ENCODE measurements at places on chromosomes 5 and 9. TPM values are rescaled to one million over a fixed set of nuclear protein-coding genes. Genes with fewer than 3 reads are reported as not detected.

- no peak for DNase-seq
These were observed 63.5 kb downstream of the CEMIP2 start for GRCh38 chr9:71704796-71705195.

DNA sequence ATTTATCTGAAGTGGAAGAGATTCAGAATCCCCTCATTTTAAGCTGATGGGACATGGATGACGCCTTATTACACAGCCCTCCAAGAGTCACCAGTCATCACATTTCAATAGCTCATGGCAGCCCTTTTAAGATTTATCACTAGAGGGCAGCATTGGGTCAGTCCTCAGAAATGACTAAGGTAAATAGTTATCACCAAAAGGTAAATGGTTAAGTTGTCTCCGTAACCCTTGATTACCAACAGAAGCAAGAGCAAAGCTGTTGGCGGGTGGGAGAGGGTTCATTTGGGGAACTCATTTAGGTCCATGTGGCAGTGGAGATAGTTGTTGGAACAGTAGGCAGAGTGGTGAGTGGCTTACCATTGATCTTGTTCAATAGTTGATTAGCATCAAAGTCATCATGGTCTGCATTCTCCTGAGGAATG, 12.0 kb upstream of the C9 start:
- no peak for DNase-seq

GRM6 gene
- not detected for total RNA-seq

DNA sequence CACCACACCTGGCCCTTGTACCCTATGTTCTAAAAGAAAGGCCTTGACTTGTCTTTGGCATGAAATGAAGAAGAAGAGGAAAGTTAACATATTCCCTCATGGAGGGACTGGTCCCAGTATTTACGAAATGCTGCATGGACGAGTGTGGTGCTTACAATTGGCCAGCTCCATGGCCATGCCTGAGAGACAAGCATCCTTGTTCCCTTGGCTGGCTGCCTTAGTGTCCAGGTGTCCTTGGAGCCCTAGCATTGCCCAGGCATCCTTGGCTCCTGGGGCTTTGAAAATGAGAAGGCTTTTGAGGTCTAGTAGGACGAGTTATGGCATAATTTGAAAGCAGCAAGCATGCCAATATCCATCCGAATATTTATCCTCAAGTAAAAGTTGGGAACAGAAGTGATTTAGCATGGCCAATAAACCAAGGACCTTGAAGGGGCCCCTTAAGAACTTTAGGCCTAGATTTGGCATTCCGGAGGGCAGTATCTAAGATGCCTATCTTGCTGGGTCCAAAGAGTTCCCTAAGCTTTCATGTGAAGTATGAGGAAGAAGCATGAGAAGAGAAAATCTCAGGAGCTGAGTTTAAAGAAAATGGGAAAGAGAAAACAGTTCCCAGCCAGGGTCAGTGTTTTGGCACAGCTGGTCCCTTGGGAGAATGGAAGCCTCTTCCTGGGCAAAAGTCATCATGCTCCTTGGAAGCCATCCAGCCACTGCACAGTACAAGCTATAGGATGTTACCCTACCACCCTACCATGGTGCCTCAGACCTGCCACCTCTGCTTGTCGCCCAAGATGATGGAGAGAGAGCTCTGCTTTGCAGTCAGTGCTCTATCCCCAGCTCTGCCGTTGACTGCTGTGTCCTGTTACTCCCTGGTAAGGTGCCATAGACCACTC, 91.0 kb downstream of the AOPEP start:
- no peak for DNase-seq

- no peak for DNase-seq
These were observed 375.1 kb upstream of the ACTBL2 start for GRCh38 chr5:57857696-57858095.

DNA sequence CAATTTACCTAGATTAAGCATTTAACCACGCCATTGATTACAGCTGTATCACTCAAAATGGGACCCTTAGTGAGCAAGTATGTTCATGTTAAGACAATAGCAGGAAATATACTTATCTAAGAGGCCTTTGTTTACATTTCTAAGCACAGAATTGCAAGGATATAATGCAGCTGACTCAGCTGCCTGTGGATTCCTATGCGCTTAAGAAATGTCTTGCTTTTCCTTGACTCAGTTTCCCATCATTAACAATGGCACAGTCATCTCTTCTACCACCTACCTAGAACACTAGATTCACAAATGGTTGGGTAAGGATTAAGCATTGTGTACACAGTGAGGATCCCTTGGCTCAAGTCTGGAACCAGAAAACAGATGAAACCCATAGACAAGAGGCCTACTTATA, 163.8 kb downstream of the TSSK1B start:
- no peak for DNase-seq

DNA sequence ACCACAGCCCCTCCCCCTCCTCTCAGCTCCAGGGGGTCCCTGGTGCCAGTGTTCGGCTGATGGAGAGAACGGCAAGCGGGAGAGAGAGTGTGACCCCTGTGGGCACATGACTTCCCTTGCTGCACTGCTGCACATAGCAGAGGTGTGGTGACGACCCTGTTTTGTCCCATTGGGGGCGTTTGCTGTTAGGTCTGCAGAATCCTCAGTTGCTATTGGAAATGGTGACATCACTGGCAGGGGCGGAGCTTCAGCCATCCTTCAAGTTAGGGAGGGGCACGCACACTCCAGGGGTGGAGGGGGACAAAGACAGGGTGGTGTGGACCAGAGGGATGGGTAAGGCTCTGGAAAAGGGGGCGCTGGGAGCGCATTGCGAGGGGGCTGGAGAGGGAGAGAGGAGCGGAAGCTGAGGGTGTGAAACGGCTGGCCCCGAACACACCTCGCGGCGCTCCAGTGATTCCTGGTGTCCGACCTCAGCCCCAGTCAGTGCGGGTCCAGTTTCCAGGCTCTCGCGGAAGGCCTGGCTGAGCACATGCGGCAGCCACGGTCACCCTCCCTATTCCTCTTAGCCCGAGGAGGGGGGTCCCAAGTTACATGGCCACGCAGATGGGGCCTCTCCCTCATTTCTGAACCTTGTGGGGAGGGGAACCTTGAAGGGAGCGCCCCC, 764 bp upstream of the GRIN1 start:
- DNase-seq, result no peak

GRCh38 chr5:75463726-75464125, 47.7 kb downstream of the CERT1 start:
- DNase-seq, result peak; percentile 45

DNA sequence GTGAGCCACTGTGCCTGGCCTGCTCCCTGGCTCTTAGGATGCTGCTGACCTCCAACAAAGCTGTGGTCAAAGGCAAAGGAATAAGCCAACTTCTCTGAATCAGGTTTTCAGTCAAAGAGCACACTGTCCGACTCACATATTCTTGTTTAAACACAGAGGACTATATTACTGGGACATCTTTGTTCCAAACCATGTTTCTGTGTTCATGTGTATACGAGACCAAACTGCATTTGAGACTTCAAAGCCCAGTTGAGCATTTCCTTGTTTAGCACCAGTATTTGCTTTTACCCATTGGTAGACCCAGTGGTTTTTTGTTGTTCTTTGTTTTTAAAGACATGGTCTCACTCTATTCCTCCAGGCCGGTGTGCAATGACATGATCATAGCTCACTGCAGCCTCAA, 100.2 kb downstream of the SCAI start:
- DNase-seq, result no peak

SHISAL2B gene
- total RNA-seq, result not detected

DNA sequence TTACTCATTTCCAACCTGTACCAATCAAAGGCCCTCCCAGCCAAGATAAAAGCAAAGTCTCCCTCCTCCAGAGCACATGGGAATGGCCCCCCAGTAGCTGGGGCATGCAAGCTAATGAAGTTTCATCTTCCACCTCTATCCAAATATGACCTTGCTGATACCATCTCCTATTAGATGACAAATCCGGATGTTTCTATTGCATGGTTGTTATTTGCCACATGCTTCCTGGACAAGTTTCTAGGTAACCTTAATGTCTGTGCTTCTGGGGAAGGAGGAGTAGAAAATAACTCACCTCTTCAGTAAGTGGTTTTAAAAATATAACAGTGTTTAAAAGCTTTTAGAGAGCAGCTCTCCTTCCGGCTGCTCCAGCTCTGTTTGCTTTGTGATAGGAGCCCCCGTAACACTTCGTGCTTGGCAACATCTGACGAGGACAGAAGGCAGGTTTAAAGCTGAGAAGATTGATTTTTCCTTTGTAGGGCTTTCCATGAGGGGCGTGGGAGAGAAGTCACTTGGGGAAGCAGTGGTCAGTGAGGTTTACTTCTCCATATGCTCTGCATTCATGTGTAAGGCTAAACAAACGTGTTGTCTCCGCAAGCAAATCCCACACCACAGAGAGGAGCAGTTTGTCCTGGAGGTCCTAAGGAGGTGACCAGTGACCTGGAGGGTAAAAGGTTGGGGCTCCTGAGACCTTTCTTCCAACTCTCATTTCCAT, 40.3 kb upstream of the GLRX start:
- no peak for DNase-seq

DNA sequence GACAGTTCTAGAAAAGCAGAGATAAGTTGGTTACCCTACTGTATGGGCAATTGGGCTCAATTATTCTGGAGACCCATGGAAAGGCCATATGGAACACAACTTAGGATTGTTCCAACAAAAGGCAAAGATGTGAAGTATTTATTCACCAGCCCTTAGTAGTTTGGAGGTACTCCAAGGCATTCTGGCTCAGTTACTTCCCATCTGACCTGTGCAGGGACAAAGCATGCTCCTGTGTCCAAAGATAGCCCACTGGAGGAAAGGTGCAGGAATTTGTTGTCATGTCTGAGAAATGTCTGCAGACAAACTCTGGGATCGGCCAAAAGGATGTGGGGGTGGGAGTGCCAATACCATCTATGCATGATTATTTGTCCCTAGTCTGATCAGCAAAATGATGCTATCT, 279.5 kb upstream of the PTGER4 start:
- DNase-seq, result no peak

NCS1 gene
- total RNA-seq, result 69.2 TPM

DNA sequence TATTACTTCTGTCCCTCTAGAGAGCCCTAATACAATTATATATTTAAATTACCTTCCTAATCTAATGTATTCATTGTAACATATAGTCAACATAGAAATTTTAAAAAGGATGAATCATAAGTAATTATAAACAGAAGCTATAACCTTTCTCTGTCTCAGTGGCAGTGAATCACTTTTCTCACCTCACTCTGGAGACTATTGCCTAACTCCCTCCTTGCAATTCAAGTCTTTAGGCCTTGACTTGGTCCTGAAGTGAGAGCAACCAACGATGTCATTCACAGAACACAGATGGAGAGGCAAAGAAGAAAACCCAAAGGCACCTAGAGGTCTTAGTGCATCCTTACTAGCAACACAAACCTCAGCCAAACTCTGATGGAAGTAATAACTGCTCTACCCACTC, 133.3 kb upstream of the DPYSL3 start:
- no peak for DNase-seq

DNA sequence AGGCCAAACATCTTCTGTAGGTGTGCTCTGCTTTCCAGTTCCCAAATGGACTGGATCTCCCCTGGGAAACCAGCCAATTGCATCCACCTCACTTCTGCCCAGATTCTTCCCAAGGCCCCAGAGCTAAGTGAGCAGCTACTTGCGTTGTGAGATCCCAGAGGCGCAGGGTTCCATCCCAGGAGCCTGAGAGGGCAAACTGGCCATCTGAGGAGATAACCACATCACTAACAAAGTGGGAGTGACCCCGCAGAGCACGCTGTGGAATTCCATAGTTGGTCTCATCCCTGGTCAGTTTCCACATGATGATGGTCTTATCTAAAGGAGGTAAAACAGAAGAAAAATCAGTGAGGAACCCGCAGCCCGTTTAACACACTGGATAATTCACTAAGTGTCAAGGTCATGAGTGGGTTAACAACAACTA, 1.7 kb downstream of the RACK1 start:
- no peak for DNase-seq

ANKRD18A gene
- 2.4 TPM for total RNA-seq

DBH gene
- total RNA-seq, result not detected

IL3 gene
- not detected for total RNA-seq

- DNase-seq, result no peak
These were observed 262.5 kb downstream of the TUSC1 start for GRCh38 chr9:25415718-25416117.

BRD3 gene
- total RNA-seq, result 32.0 TPM

CYLC2 gene
- total RNA-seq, result not detected

All from kidney epithelial cell (primary cell).